Myocyte (in vitro differentiated cells): ENCODE measurements at places on chromosomes 3 and 15. TPM values are rescaled to one million over a fixed set of nuclear protein-coding genes. Genes with fewer than 3 reads are reported as not detected.

The SPATA12 gene
- 0.19 TPM in 1 of 2 replicates, not detected in the other for total RNA-seq

The C3orf52 gene
- total RNA-seq = 11.8 and 18.6 TPM in 2 replicates

The WDR53 gene
- 5.5 and 8.3 TPM in 2 replicates for total RNA-seq

GRCh38 chr3:155110996-155111901, 31.1 kb downstream of the MME start:
- no peak for DNase-seq

GRCh38 chr15:60399931-60400330, 2.1 kb upstream of the ANXA2 start:
- no peak for DNase-seq

- no peak for DNase-seq
Observed at GRCh38 chr3:170764017-170764416, 106.0 kb downstream of the RPL22L1 start.

DNA sequence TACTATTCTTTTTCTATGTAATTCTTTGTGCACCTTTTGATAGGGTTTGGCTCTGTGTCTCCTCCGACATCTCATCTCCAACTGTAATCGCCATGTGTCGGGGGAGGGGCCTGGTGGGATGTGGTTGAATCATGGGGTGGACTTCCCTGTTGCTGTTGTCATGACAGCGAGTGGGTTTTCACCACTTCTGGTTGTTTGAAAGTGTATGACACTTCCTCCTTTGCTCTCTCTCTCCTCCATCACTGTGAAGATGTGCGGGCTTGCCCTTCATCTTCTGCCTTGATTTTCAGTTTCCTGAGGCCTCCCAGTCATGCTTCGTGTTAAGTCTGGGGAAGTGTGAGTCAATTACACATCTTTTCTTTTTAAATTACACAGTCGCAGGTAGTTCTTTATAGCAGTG, 225.8 kb upstream of the DPPA4 start:
- DNase-seq = no peak

GRCh38 chr15:53611145-53611920, 148.1 kb downstream of the WDR72 start:
- no peak for DNase-seq
